Activated naive CD8-positive, alpha-beta T cell treated with anti-CD3 and anti-CD28 coated beads, Interleukin-2, amount 10 ng/mL, durations not matched to agents 7 days and 5 days (primary cell): ENCODE measurements at places on chromosomes 12 and 14.

DNA sequence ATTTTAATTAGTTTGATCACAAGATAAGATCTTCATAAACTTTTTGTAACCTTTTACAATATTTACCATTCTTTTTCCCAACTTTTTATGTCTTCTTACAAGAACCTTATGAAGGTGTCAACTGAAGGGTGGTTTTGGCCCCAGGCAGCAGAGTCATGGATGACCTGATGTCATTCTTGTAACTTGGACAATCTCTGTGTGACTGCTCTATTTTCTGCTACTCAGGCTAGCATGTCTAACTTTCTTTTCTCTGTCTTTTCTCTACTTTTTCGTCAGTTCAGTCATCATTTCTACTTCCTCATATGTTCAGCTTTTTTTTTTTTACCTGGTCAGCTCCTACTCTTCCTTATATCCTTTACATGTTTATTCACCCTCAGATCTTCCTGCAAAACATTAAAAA lies 150.7 kb upstream of the PTPRQ start:
- H3K4me3 ChIP-seq: no peak overlapping the region
- H3K36me3 ChIP-seq: no peaks in the 10 kb centered on the region
- no peak for DNase-seq
- H3K27ac ChIP-seq: no peak overlapping the region

GRCh38 chr12:62250671-62251608 lies 9.3 kb upstream of the USP15 start:
- DNase-seq: no peak
- peaks cover 3% of the 10 kb centered on the region for H3K27me3 ChIP-seq
- peak overlapping the region; percentile 96 for H3K27ac ChIP-seq
- H3K4me1 ChIP-seq: peaks cover 21% of the 10 kb centered on the region

DNA sequence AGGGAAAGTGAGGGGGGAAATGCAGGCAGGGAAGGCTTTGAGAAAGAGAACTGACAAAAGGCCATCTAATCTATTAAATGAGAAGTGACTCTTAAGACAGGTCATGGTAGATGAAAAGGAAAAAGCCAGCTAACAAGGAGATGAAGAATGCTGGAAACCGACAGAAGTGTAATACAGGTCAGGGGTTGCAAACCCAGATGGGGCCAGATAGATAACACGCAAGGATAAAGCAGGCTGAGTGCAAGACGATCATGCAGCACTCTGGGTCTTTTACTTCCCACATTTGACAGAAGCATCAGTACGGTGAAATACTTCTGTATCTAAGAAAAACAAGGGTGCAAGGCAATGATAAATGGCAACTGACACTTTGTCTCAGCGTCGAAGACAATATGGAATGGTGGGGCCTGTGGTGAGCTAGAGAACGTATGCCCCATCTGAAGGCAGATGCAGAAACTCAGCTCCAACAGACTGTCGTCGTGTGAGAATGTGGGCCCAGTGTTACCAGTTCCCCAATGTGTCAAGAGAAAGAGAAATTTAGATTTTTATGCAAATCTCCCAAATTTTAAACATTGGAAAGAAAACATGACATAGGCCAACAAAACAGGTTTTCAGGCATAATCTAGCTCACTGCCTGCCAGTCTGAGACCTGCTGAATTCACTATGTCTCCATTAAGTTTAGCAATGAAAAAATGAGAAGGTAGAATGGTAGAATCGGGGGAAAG lies 187.4 kb downstream of the PHLDA1 start:
- H3K27me3 ChIP-seq: peaks cover 15% of the 10 kb centered on the region
- H3K36me3 ChIP-seq: peaks cover 1% of the 10 kb centered on the region
- no peaks in the 10 kb centered on the region for H3K4me1 ChIP-seq
- H3K27ac ChIP-seq: no peak overlapping the region

DNA sequence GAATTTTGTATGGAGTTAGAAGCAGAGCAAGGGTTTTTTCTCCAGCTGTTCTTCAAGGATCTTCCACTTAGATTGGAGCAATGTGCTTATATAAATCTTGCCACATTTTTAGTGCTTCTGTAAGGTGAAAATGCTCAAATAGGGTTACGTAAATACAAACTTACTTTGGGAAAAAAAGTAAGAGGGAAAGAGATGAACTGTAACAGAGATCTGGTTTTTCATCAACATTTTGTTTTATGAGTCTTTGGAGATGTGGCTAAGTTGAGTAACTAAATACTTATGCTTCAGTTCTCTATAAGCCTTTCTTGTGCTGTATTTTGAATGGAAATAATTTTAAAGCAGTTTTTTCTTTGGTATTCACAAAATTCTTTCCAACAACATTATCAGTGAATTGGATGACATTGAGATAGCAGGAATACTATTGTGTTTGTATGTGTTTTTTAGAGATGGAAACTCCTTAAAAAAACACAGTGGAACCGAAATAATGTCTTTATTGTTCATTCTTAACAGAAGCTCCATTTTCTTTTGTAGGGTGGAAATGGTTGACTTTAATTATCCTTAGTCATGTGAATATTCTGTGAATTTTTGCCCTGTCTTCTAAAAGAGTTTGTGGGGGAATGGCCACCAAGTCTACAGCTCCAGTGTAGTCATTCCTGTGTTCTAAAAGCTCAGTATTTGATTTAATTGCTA lies 45.7 kb downstream of the NPAS3 start:
- H3K36me3 ChIP-seq: no peaks in the 10 kb centered on the region
- H3K27me3 ChIP-seq: no peaks in the 10 kb centered on the region
- no peak overlapping the region for H3K4me3 ChIP-seq
- no peak overlapping the region for H3K27ac ChIP-seq
- H3K4me1 ChIP-seq: no peaks in the 10 kb centered on the region

DNA sequence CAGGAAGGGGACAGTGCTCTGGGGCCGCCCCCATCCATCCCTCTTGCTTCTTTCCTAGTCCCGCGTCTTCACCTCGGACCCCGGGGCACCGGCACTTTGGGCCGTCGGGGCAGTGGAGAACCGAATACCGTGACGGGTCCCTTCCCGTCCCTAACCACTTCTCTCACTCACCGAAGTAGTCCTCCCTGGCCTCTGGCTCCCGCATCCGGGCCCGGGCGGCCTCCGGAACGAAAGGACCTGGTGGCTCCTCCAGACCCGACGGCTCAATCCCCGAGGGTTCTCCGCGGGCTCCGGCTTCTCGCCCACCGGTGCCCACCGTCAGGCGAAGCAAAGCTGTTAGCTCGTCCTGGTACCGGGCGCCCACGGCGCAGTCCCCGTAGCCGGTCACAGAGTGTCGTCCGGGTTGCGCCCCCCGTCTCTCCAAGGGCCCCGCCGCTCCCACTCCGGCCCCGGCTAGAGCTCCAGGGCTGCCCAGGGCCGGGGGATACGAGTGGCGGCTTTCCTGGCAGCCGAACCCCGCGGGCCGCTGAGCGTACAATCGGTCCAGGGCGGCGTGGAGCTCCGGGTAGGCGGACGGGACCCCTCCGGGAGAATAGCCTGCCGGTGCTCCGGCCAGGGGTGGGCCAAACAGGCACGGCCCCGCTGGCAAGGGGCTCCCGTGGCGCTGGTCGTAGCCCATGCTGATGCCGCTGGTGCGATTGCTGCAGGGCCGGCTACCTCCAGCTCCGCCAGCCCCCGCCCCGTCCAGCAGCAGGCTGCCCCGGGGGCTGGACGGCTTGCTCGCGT lies 1.1 kb downstream of the AJUBA start:
- no peaks in the 10 kb centered on the region for H3K36me3 ChIP-seq
- DNase-seq: peak; percentile 53
- H3K27ac ChIP-seq: no peak overlapping the region
- H3K4me3 ChIP-seq: peak overlapping the region; percentile 53
- peaks cover 22% of the 10 kb centered on the region for H3K27me3 ChIP-seq
- peaks cover 7% of the 10 kb centered on the region for H3K4me1 ChIP-seq

DNA sequence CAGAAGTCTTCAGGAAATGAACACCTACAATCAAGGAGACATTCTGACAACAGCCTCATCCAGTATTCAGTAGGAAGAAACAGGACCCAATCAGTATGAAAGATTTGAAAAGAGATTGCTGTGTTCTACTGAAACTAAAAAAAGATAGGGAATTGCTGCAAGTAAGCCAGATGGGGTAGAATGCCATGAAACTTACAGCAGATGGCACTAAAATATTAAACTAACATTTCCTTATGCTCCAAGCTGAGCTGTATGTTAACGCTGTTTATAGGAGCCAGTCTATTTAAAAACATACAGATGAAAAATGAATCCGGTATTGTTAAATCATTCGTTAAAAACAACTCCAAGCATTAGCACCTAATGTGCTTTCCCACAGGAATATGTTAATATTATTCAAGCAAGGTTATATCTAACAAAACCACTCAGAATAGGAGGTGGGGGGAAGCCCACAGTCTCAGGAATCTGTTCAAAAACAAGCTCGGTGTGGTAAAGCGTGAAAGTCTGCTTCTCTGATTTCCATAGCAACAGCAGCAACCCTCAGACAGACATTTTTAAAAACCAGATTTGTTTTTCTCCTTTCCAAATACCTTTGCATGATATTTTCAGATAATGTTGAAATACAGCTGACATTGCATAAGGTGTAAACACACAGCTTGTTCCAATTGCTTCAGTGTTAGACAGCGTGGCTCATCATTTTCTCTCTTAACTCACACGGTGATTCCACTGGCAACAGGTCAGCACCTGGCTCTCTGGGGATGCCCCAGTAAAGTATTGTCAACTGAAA lies 131.4 kb upstream of the CCDC175 start:
- DNase-seq: no peak
- no peak overlapping the region for H3K27ac ChIP-seq
- H3K4me3 ChIP-seq: no peak overlapping the region
- H3K27me3 ChIP-seq: peaks cover 5% of the 10 kb centered on the region
- H3K36me3 ChIP-seq: no peaks in the 10 kb centered on the region

DNA sequence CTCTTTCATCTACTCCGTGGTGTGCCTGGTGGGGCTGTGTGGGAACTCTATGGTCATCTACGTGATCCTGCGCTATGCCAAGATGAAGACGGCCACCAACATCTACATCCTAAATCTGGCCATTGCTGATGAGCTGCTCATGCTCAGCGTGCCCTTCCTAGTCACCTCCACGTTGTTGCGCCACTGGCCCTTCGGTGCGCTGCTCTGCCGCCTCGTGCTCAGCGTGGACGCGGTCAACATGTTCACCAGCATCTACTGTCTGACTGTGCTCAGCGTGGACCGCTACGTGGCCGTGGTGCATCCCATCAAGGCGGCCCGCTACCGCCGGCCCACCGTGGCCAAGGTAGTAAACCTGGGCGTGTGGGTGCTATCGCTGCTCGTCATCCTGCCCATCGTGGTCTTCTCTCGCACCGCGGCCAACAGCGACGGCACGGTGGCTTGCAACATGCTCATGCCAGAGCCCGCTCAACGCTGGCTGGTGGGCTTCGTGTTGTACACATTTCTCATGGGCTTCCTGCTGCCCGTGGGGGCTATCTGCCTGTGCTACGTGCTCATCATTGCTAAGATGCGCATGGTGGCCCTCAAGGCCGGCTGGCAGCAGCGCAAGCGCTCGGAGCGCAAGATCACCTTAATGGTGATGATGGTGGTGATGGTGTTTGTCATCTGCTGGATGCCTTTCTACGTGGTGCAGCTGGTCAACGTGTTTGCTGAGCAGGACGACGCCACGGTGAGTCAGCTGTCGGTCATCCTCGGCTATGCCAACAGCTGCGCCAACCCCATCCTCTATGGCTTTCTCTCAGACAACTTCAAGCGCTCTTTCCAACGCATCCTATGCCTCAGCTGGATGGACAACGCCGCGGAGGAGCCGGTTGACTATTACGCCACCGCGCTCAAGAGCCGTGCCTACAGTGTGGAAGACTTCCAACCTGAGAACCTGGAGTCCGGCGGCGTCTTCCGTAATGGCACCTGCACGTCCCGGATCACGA lies 2.2 kb downstream of the SSTR1 start:
- peaks cover 85% of the 10 kb centered on the region for H3K27me3 ChIP-seq
- H3K4me1 ChIP-seq: peaks cover 16% of the 10 kb centered on the region
- H3K36me3 ChIP-seq: no peaks in the 10 kb centered on the region
- no peak overlapping the region for H3K27ac ChIP-seq

GRCh38 chr14:99233222-99234035 lies 38.6 kb downstream of the BCL11B start:
- peak overlapping the region; percentile 85 for H3K4me3 ChIP-seq
- peaks cover 22% of the 10 kb centered on the region for H3K36me3 ChIP-seq
- H3K27ac ChIP-seq: peak overlapping the region; percentile 97
- no peaks in the 10 kb centered on the region for H3K27me3 ChIP-seq
- peak; percentile 43 for DNase-seq

- H3K27me3 ChIP-seq: peaks cover 96% of the 10 kb centered on the region
- no peak for DNase-seq
- H3K27ac ChIP-seq: no peak overlapping the region
- H3K4me1 ChIP-seq: peaks cover 18% of the 10 kb centered on the region
- H3K36me3 ChIP-seq: no peaks in the 10 kb centered on the region
Measured at GRCh38 chr12:53980802-53981496, 4.0 kb upstream of the HOXC10 start.

DNA sequence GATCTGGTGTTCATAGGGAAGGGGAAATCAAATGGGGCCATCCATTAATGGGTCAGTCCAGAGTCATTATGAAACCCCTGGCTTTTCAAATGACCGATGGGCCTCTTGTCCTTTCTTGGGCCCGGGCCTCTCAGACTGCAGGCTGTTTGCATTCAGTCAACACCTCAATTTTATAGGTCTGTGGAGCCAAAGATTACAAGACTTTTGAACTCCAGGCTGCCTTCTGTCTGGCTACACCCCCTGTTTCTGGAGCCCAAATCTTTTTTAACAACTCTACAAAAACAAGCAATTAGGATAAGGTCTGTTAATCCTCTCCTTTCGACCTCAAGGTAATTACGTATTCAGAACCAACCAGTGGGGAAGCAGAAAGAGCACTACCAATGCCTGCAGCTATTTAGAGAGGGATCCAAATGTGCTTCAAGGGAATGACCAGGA lies 35.6 kb downstream of the DUSP6 start:
- peaks cover 5% of the 10 kb centered on the region for H3K4me1 ChIP-seq
- peaks cover 2% of the 10 kb centered on the region for H3K27me3 ChIP-seq
- H3K27ac ChIP-seq: no peak overlapping the region
- H3K36me3 ChIP-seq: no peaks in the 10 kb centered on the region
- DNase-seq: no peak

- H3K4me3 ChIP-seq: peak overlapping the region; percentile 68
- H3K36me3 ChIP-seq: peaks cover 37% of the 10 kb centered on the region
- no peak overlapping the region for H3K27ac ChIP-seq
- no peaks in the 10 kb centered on the region for H3K27me3 ChIP-seq
- DNase-seq: no peak
Measured at GRCh38 chr12:96205908-96206307, 11.7 kb downstream of the ELK3 start.

GRCh38 chr12:13534645-13535398 lies 338.3 kb downstream of the EMP1 start:
- peaks cover 5% of the 10 kb centered on the region for H3K27me3 ChIP-seq
- H3K4me3 ChIP-seq: no peak overlapping the region
- no peak overlapping the region for H3K27ac ChIP-seq
